T-helper 2 cell (primary cell): ENCODE measurements at places on chromosomes 16 and 17.

DNA sequence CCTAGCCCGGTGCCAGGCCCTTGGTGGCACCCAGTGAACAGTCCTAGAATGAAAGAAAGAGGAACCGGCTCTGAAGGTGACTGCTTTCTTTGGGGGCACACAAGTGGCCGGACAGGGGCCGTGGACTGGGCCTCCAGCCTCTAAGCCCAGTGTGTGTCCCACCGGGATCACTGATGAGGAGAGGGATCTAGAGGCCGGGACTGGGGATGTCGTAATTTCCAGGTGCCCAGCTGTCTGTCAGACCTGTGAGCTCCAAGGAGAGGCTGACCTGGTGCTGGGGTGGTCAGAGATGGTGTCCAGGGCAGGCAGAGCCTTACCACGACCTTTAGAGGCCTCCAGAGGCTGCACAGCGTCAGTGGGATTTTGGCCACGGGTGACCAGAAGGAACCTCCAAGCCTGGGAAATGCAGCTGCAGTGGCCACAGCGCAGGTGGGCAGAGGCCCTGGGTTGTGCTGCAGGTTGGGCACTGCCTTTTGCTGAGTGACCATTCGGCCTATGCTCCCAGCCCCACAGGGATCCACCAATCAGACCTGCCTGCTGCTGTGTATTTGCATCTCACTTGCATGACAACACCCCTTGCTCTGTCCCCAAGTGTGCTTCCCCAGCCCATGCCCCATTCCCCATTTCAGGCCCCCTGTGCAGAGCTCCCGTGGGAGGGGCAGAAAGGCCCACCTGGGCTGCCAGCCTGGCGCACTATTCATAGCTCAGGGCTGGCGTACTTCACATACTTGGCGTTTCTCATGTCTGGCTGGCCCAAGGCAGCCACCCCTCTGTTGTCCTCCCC is 12.5 kb downstream of the ARHGAP23 start:
- DNase-seq, result no peak

- peak; percentile 76 for DNase-seq
These were observed at the start of gene DYNC1LI2 for GRCh38 chr16:66751303-66751991. Gene DYNC1LI2, minus strand, starts transcription at chr16:66751609. Its CDS starts 18 bp downstream, at chr16:66751591.

GRCh38 chr16:75506574-75506973 is 11.3 kb upstream of the CHST6 start:
- no peak for DNase-seq

DNA sequence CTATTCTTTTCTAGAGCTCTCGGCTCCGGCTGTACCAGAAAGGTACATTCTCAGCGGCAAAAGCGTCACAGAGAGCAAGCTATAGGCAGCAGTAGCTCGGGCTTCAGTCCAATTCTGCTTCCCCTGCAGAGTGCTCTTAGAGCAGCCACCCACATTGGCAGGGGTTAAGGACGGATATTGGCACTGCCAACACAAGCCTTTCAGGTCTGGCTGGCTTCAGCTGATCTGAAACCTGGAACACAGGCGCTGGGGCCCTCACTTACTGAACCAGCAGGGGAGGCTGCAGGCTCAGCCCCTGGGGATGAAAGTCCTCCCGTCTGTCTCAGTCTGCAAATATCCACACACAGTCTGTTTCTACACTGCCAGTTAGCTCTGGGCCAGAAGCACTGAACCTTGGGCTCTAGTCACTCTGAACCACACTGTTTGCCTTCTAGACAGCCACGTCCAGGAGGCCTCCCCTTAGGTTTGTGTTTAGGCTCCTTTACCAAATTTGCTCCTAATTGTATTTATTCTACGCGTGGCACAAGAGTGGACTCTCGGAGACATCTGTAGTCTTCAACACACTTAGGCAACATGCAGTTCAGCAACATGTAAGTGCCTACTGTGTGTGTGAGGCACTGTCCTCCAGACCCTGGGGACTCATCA is 40.1 kb downstream of the HIC1 start:
- DNase-seq, result no peak

- no peak for DNase-seq
These were observed 4.9 kb downstream of the TEX14 start for GRCh38 chr17:58686980-58687379.

DNA sequence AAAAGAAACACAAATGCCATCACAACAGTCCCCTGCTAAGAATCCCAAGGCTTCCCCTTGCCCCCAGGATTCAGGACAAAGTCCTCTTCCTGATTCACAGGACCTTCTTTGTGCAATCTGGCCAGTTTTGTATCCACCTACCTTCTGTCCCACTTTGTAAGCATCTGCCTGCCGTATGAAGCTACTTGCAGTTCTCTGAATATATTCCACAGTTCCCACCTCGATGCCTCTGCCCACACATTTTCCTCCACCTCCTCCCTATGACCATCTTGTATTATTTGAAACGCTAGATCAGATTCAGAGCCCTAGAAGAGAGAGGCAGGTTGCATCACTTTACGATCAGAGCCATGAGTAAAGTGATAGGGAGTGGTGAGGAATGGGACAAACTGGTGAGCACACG is 159.2 kb upstream of the XYLT1 start:
- DNase-seq, result no peak

- peak; percentile 83 for DNase-seq
These were observed 9.0 kb downstream of the STAT5B start for GRCh38 chr17:42266918-42267766.

DNA sequence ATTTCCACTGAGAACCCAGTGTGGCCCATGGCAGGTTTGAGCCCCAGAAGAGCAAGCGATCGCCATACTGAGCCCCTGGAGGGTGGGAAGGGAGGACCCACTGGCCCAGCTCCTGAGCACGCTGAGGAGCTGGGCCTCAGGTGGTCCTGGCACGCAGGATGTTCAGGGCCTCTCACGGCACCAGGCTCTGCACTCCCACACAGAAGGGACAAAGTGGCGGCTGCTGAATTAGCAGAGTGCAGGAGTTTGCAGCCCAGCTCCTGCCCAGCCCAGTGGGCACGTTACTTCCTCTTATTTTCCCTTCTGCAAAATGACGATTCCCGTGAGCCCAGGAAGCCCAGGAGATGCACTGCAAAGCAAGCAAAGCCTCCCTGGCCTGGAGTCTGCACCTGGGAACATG is 42.3 kb upstream of the MTSS2 start:
- no peak for DNase-seq

- DNase-seq, result no peak
These were observed 47.8 kb downstream of the ESRP2 start for GRCh38 chr16:68188170-68188569.
